Brain pericyte (primary cell): ENCODE measurements at places on chromosomes 3 and 15.

GRCh38 chr3:40920041-40920440, 279.3 kb upstream of the CTNNB1 start:
- DNase-seq = no peak

- DNase-seq = no peak
These were observed 27.4 kb downstream of the NKIRAS1 start for GRCh38 chr3:23889386-23889785.

GRCh38 chr15:85543741-85544155, 163.3 kb downstream of the AKAP13 start:
- no peak for DNase-seq

- DNase-seq = no peak
These were observed 82.3 kb upstream of the MFGE8 start for GRCh38 chr15:88995449-88995848.

DNA sequence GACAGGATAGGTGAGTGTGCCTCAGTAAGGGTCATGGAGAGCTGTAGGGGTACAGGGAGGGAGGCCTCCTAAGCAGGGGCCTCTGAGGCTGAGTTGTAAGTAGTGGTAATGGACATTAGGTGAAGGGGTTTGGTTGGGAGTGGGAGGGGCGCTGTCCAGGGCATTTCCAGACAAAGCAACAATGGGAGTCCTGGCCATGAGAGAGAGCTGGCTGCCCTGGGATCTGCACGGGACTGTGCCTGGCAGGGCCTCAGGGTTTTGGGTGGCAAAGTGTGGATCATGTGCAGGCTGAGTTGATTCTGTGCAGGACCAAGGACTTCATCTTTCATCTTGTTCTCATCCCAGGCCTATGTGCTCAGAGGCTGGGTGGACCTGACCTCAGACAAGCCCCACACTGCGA, 4.6 kb downstream of the TTC21A start:
- DNase-seq = no peak

GRCh38 chr3:53994986-53995603, 103.4 kb upstream of the SELENOK start:
- no peak for DNase-seq

DNA sequence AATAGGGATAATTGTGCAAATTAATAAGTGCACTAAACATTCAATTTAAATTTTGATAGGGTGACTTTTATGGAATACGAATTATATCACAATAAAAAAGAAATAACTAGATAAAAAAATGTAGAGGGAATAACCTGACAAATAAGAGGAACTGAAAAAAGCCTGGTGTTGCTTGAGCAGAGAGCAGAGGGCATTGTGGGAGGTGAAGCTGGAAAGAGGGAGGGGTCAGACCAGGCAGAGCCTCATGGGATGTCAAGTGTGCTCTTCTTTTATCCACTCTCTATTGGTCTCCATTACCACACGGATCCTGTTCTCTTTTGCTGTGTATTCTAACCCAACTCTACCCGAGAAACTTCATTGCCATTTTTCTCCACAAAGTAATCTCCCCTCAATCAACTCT, 264.0 kb upstream of the CRBN start:
- no peak for DNase-seq

GRCh38 chr3:159782724-159783421, 205.8 kb upstream of the IL12A start:
- DNase-seq = no peak

DNA sequence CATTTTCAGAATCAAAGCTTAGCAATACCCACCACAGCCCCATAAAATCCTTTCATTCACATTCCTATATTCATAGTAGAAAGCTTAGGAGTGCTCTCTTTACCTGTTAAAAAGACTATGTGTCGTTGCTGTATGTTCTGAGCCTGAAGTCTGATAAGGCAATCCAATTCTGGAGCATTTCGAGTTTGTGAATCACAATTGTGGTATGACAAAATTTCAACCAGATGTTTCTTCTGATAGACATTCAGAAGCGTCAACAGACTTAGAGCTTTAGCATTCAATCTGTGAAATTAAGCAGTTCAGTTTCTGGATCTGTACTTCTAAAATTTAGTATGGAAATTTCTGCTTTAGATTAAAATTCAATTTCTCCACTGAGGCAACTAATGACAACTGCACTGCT, 58.3 kb downstream of the TASOR start:
- no peak for DNase-seq

DNA sequence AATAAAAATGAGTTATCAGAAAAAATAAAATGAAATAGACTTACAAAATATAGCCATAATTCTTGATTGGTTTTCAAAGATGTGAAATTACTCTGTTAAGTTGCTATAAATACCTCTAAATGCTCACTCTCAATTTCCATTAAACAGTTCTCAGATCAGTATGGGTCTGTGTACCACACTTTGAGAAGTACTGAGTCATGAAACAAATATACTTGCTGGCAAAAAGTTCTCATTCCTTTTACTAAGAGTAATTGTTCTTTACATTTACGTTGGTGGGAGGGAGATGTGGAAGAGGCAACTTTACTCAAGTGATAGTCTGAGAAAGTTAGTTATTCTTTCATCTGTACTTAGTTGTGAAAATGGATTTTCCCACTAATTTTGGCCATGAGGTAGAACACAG, 96.3 kb downstream of the ZNF385D start:
- no peak for DNase-seq

- no peak for DNase-seq
These were observed 98.9 kb upstream of the SLC6A6 start for GRCh38 chr3:14303336-14304100.

DNA sequence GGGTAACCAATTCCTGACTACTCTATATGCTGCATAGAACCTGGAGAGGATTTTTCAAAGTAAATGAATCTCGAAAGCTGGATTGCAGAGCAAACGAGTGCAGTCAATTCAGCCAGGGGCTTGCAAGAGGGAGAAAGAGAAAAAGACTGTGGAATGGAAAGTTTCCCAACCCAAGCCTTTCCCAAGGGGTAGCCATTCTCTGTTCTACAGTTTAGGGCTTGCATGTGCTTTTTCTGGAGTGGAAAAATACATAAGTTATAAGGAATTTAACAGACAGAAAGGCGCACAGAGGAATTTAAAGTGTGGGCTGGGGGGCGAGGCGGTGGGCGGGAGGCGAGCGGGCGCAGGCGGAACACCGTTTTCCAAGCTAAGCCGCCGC, 511 bp upstream of the RARB start:
- no peak for DNase-seq

GRCh38 chr3:123453675-123454074, 4.8 kb upstream of the ADCY5 start:
- DNase-seq = no peak

- DNase-seq = no peak
These were observed 9.9 kb upstream of the KLHL25 start for GRCh38 chr15:85804481-85805170.

DNA sequence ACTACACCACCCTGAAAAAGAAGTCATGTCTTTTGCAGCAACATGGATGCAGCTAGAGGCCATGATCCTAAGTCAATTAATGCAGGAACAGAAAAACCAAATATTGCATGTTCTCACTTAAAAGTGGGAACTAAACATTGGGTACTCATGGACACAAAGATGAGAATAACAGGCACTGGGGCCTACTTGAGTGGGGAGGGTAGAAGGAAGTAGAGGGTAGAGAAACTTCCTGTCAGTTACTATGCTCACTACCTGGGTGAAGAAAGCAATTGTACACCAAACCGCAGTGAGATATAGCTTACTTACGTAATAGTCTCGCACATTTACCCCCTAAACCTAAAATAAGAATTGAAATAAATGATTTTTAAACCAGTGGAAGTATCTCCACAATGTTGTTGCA, 480.5 kb upstream of the ARRDC4 start:
- no peak for DNase-seq

DNA sequence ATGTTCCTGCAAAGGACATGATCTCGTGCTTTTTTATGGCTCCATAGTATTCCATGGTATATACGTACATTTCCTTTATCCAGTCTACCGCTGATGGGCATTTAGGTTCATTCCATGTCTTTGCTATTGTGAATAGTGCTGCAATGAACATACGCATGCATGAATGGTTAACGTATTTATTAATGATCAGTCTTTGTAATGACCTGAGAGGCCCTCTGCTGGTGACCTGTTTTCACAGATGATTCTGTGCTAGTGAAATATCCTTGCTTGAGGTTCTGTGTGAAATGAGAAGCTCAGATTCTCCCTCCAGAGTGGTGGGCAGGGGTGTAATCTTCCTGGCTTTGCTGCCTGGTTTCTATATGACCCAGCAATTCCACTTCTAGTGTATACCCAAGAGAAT, 160.2 kb upstream of the RASGRP1 start:
- no peak for DNase-seq

DNA sequence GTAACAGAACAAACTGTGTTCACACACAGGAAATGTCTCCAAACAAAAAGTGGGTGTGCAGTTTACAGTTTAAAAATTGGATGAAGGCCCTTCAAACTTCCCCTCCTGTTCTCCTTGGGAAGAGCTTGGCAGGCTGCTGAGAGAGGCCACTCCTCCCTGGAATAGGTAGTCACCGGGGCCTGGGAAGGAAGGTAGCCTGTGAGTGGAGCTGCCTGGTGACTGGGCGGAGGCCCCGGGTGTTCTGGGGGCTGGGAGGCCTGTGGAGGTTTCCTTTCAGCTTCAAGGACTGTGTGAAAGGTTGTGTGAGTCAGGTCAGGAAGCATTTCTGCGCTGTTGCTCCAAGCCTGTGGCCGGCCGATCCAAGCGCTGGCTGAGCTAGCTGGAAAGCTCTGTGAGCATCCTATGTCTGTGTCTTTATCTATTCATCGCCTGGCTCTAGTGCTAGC, 14.1 kb downstream of the SLCO3A1 start:
- DNase-seq = no peak

- DNase-seq = no peak
These were observed 36.9 kb upstream of the C15orf39 start for GRCh38 chr15:75164625-75165350.

- no peak for DNase-seq
These were observed 424.6 kb upstream of the GBE1 start for GRCh38 chr3:82186017-82186416.

DNA sequence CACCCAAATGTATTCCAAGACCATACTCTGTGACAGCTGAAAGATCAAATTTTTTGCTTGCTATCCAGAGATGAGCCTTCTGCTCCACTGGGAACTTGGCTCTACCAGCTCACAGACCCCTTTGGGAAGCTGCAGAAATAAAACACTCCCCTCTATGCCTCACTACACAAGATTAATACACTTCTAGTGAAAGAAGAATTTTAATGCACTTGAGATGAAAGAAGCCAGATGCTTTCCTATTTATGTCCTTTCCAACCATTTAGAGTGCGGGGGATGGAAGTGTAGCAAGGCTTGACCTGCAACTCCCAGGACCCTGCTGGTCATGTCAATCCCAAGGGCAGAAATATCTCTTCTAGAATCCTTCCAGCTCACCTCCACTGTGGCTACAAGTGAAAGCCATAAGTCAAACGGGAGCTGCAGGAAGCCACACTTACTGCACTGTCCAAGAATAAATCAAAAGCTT, 34.7 kb downstream of the ANXA2 start:
- DNase-seq = no peak

- DNase-seq = no peak
These were observed 9.5 kb downstream of the MAPK6 start for GRCh38 chr15:52028431-52029093.

DNA sequence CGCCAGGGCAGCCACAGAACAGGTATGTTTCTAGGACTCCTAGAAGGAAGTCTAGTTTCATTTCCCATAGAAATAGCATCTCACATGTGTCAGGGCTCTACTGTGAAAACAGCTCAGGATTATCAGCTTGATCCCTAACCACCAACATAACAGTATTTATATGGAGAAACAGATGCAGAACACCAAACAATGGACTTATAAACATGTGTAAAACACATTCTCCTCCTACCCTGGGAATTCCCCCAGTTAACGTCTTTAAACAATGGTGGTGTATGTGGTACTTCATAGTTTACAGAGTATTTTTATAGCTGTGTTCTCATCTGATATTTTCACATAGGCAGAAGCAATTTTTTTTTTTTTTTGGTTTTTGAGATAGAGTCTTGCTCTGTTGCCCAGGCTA, 9.7 kb downstream of the TNFSF10 start:
- DNase-seq = no peak

GRCh38 chr15:25572191-25572590, 133.4 kb upstream of the UBE3A start:
- DNase-seq = no peak
